ENCODE measurements at places on chromosomes 2 and 18.

DNA sequence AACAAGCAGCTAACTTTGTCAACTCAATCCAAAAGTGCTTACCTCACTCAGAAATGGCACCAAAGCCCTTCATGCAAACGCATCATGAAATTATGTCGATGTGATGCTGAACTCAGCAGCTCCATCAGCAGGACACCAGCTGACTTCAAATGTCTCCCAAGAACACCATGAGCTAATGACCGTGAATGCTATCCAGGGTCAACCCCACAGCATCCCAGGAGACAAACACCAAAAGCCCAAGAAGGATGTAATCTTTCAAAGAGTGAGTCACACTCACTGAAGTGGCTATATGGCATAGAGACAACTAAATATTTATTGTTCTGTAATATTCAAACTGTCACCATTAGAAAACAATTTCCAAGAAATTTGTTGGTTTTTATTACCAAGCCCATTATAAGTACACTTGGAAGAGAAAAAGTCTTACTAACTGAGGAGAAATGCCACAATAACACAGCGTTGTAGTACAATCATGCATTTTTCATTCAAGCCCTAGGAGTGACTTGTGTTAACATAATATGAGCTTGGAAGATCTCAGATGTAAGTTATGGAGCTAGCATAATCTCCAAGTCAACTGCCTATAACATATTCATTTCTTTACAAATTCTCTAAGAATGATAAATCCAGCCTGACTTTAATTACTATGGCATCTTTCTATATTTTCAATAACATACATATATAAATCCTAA, 165.0 kb upstream of the CCDC68 start:
- no peak for DNase-seq

DNA sequence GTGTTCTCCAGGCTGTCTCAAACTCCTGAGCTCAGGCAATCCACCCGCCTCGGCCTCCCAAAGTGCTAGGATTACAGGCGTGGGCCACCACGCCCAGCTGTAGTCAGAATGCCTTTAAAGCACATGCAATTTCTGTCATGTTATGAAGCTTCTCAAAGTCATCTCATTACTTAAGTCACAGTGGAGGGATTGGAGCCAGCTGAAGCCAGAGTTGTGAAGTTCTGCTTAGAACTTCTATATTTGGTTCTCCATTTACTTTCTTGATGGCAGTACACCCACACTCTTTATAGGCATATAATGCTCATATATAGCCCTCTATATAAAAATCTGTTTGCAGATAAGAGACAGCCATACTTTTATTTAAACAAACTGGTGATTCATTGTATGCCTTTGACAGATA, 68.8 kb upstream of the CWC22 start:
- DNase-seq = no peak

DNA sequence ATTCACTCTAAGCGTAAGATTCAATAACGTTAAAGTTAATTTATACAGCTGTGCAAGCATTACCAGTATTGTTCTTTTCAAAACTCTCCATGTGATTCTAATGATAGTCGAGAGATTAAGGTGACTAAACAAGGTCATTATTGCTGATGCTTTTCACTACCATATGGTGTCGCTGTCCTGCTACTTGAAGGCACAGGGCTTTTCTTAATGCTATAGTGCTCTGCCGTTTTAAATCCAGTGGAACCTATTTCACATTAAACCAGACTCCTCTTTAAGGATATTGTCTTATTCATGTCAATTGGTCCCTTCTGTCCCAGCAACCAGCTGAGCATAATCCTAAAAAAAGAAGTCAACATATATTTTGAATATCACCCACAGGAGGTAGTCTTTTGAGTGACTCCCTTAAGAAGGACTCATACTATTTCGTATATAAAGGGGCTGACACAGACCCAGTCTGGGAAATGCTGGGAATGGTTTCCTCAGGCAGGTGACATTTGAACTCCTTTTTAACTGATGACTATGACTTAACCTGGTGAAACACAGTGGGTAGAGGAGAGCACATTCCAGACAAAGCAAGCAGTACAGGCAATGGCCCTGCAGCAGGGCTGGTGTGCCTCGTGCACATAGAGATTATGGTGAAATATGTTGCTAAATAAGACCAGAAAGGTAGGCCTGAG, 53.9 kb upstream of the CYTIP start:
- DNase-seq = no peak

DNA sequence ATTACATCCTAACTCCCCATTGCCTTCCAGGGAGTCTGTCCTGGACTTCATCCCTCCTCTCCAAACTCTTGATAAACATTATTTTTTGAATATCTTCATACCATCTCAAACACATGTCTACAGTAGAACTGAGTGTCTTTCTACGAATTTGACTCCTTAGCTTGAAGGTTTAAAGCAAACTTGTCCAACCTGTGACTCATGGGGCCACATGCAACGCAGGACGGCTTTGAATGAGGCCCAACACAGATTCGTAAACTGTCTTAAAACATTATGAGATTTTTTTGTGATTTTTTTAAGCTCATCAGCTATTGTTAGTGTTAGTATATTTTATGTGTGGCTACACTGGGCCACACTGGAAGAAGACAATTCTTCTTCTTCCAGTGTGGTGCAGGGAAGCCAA, 98.1 kb downstream of the PARD3B start:
- DNase-seq = no peak

GRCh38 chr2:60510713-60511112, 42.7 kb downstream of the BCL11A start:
- no peak for DNase-seq

GRCh38 chr2:47070155-47070919, 84.8 kb downstream of the STPG4 start:
- no peak for DNase-seq

- no peak for DNase-seq
Observed at GRCh38 chr2:10350761-10351160, 48.1 kb downstream of the HPCAL1 start.

DNA sequence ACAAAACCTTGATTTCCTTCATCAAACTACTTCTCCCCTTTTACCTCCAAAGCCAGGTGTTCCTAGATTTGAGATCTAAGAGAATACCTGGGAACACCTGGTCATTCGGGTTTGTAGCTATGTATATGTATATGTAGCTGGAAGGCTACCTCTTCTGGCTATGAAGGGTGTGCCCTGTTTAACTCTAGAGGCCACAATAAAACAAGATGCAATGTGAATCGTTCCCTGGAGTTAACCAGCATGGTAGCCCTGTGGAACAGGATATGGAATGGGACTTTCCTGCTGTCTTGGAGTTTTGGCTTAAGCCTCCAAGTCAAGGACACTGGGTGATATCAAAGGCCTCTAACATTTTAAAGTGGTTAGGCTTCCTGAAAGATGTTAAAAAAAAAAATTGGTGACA, 17.7 kb upstream of the NFU1 start:
- no peak for DNase-seq

DNA sequence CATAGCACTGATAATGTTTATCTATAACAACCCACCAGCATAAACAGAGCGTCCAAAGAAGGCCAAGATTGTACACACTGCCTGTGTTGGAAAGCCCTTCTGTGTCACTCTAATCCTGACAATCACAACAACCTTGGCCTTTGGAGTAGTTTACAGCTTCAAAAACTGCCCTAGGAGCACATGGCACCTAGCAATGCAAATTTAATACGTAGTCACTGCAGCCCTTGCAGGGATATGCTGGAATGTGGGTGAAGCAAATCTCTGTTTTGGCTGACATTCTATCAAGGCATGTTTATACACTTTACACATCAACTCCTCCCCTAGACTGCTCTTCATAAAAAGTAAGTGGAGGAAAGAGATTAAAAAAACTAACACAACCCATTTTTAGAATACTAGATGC, 66.8 kb downstream of the GRB14 start:
- no peak for DNase-seq

GRCh38 chr2:44952143-44952805, 10.8 kb downstream of the SIX3 start:
- no peak for DNase-seq

GRCh38 chr2:9238591-9239326, 32.1 kb downstream of the ASAP2 start:
- DNase-seq = no peak

DNA sequence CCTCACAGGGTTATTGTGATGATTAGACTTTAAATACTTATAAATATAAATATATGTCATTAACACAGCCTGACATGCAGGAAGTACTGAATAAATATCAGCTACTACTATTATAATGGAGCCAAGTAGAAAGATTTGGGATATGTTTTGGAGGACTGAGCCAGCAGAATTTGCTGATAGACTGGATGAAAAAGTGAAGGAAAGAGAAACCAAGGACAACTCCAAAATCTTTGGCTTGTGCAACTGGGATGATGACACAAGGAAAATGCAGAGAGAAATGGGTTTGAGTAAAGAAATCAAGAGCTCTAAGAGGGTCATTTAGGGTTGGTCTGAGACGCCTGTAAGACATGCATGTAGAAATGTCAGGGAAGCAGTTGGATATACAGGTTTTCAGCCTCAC, 15.6 kb downstream of the ADD2 start:
- no peak for DNase-seq

DNA sequence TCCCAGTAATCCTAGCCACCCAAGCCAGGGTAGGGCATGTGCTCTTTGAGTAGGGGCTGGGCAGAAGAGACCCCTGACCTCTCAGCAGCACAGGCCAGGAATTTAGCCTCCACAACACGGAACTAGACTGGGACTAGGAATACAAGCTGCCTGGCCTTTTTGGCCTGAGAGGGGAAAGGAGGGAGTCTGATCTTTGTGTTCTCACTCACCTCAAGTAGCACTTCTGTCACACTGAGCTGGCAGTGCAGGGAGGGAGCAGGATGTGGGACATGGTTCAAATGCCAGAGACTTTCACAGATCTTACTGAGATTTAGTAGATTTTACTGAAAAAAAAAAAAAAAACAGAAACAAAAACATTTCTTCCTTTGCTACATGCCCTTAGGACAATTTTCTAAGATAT, 395.2 kb downstream of the CMPK2 start:
- DNase-seq = no peak

GRCh38 chr18:48841381-48842258, 109.1 kb downstream of the SMAD7 start:
- no peak for DNase-seq

GRCh38 chr18:74524097-74524496, 10.2 kb upstream of the CNDP1 start:
- DNase-seq = no peak

DNA sequence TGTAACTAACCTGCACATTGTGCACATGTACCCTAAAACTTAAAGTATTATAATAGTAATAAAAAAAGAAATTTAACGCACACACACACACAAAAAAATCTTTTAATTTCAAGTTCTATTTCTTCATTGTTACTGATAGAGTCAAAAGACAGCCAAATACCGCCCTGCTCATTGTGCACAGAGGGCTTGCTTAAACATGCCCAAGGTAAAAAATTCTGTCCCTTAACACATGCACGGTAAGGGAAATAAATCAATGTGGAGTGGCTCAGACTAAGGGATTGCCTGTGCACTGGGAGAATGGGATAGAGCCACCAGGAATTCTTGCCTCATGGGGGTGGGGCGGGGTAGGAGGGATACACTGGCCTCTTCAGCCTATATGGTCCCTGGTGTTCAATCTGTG, 468.0 kb downstream of the NUP35 start:
- DNase-seq = no peak

DNA sequence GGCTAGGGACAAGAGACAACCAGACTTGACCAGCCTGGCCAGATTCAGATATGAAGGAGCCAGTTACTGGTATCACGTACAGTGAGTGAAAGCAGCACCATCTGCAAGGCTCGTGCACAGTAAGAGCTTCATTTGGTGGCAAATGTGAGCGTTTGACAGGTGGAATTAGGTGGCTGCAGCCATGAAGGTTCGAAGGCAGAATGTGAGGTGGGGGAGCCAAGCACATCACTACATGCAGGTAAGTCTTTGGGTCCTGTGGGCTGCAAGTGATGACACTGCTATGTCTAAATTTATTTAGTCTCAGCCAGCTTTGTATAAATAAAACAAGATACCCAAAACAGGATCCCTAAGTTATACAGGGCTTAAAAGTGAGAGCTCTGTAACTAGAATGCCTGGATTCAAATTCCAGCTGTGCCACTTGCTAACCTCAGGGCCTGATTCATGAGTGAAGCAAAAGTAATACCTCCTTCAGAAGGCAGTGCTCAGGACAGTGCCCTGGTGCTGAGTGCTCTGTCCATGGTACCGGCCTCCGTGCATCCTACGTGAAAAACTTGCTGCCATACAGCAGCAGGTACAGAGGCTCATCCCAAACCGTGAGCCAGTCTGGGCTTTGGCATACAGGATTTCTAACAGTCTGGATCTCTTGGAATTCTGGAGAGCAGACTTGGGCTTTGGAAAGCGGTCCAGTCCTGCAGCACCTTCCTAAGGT, 18.6 kb downstream of the DDX18 start:
- DNase-seq = no peak

DNA sequence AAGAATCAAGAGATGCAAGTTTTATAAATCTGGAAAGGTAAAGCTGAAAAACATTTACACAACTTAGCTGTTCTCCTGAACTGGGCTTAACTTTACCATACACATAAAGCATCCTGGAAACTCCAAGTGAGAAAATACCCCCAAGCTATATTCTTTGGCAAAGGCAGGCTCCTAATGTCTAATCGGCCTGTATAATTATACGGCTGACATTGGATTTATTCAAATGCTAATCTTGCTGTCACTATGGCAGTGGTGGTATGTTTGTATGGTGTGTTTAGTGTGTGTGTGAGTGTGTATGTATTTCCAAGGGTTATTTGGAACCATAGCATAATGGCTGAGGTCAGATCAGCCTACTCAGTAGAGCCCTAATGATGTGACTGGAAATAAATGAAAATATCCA, 1031.8 kb upstream of the ZEB2 start:
- no peak for DNase-seq

DNA sequence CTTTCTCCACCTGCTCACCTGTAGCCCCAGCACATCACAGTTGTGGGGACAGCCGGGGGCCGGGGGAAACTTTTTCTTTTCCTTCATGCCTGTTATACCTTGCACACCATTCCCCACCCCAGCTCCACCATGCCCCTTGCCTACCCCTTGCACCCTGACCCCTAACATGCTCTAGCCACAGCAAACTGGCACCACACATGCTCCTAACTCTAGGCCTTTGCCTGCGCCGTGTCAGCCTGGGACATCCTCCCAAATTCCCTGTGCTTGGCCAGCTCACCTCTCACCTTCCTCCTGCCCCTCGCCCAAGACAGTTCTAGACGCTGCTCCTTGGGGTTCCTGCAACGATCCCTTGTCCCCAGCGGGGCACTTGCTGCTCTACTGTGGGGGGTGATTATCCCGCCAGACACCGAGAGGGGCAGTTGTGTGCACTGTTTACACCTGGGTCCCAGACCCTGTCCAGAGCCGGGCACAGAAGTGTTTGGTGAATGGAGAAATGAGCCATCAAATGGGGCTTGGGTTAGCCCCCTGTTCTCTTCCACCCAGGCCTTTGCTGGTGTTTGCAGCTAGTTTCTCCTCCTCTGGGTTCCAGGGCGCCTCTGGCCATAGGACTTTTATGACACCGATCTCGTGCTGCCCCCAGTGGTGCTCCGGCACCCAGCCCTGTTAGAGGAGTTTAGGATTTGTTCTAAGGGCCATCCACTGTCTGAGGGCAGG, 129.8 kb downstream of the CTIF start:
- no peak for DNase-seq

Data from activated CD8-positive, alpha-beta memory T cell treated with anti-CD3 and anti-CD28 coated beads for 4 hours (primary cell).